Aortic smooth muscle cell (primary cell): ENCODE measurements at places on chromosomes 16 and 17. TPM values are rescaled to one million over a fixed set of nuclear protein-coding genes. Genes with fewer than 3 reads are reported as not detected.

ABI3 gene
- total RNA-seq: 0.25 and 0.53 TPM in 2 replicates

ITGA2B gene
- under 0.01 TPM in 1 of 2 replicates, not detected in the other for total RNA-seq

MYH1 gene
- not detected in 2 replicates for total RNA-seq

RGS9 gene
- 0.44 and 0.79 TPM in 2 replicates for total RNA-seq

UTS2R gene
- not detected in 2 replicates for total RNA-seq

BCL6B gene
- total RNA-seq: 3.4 and 7.3 TPM in 2 replicates

GNG13 gene
- not detected in 2 replicates for total RNA-seq
